HFF-Myc (cell line): ENCODE measurements at places on chromosomes 11 and 22.

DNA sequence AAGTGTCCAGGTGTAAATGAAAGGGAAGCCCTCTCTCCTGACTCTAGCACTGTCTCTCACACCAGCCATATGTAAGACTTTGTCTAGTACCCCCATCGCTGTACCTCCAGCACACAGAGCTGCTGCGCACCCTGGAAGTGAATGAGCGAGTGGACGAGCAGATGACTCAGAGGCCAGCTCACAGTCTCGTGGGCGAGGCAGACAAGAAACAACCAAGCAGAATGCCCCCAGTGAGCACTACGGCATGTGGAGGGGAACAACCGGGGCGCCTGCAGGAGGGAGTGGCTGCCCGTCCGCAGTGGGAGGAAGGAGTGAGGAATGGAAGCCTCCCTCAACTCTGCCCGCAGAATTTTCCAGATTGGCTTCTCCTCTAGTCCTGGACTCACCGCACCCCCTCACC lies 46.4 kb downstream of the MCM5 start:
- peak; percentile 47 for DNase-seq

DNA sequence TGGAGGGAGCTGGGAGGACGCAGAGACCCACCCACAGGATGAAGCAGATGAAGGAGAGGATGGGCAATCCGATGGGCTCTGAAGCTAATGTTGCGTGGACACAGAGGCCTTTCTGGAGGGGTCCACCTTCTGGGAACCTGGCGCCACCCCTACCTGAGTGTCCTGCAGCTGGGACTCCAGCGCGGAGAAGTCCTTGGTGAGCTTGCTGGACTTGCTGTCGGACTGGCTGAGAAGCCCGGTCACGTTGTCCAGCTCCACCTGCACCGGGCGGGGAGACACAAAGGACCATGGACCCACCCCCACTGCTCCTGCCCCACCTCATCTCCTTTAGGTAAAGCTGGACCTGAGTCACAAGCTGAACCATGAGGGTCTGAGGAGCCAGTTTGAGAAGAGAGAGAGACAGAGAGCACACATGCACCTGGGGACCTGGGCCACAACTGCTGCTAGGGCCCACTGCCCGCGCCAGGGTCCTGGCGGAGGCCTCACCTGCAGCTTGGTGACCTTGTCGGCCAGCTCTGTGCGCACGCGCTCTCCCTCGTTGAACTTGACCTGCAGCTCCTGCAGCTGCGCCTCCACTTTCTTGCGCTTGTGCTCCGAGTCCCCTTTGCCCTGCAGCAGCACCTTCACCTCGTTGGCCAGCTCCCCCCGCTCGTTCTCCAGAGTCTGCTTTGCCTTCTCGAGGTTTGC lies 40.8 kb downstream of the APOL1 start:
- DNase-seq = no peak

DNA sequence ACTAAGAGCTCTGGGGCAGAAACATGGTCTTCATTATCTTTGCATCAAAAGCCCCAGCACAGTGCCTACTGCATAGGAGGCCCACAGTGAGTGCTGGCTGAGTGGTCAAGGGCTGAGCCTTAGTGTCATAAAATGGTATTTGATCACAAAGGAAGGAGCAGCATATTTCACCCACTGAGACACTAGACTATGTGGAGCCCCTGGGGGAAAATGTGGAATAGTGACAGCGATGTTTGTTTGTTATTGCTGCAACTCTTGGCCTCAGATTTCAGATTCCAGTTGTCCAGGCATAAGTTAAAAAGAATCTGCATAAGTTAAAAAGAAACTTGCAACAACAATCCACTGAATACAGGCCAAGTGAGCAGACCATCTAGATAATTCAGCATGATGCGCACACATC lies 7.0 kb downstream of the KIRREL3 start:
- DNase-seq = no peak

- no peak for DNase-seq
Observed at GRCh38 chr11:122375687-122376399, 259.8 kb upstream of the BLID start.

DNA sequence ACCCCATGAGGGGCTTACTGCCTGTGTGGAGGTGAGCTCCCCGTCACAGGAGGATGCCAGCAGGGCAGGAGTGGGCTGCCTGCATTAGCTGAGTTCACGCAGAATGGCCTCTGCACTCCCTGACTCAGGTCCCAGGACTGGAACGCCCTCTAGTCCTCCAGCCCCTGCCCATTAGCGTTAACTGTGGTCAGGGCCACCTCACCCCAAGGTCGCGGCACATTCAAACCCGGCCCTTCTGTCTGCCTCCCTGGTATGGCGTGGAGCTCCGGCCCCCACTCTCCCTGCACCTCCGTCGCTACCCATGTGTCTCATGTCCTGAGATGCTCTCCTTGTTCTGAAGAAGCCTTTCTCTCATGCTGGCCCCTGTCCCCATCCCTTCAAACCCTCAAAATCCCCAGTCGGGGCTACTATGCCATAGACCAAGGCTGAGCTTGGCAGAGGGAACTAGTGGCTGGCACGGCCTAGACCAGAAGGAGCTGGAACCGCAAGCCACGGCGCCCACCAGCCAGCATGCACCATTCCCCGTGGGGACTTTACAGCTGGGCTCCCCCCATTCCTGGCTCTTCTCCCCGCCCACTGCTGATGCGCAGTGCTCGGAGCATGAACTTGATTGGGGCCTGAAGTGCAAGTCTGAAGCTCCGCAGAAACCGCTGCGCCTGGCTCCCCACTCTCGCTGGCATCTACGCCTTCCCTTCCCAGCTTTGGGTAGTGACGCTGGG lies 79.5 kb upstream of the RTL6 start:
- no peak for DNase-seq

- no peak for DNase-seq
Observed at GRCh38 chr11:16049611-16050010, 306.7 kb downstream of the SOX6 start.

- DNase-seq = no peak
Observed at GRCh38 chr11:98136357-98136756, 884.4 kb upstream of the CNTN5 start.

- DNase-seq = no peak
Observed at GRCh38 chr22:49906071-49906798, 12.0 kb downstream of the ALG12 start.
